ENCODE measurements at places on chromosomes 7 and 10. TPM values are rescaled to one million over a fixed set of nuclear protein-coding genes. Genes with fewer than 3 reads are reported as not detected.
A peak's percentile ranks its signal among the peaks of the same experiment; 100 is the strongest.

DNA sequence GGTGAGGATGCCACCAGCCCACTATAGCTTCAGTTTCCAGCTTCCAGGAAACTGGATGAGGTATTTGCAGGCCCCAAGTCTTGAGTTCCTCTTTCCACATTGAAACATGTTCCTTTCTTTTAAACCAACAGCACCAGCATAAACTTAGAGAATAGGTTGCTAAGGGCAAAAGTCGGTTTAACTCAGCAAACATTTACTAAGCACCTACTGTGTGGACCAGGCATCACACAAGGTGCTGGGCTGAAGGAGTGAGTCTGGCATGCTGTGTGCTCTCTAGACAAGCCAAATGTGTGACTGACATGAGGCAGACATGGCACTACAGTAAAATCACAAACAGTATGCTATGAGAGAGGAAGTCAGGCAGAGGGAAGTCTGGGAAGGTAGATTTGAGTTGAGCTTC, 11.0 kb upstream of the RASSF4 start:
- no peak for DNase-seq

DNA sequence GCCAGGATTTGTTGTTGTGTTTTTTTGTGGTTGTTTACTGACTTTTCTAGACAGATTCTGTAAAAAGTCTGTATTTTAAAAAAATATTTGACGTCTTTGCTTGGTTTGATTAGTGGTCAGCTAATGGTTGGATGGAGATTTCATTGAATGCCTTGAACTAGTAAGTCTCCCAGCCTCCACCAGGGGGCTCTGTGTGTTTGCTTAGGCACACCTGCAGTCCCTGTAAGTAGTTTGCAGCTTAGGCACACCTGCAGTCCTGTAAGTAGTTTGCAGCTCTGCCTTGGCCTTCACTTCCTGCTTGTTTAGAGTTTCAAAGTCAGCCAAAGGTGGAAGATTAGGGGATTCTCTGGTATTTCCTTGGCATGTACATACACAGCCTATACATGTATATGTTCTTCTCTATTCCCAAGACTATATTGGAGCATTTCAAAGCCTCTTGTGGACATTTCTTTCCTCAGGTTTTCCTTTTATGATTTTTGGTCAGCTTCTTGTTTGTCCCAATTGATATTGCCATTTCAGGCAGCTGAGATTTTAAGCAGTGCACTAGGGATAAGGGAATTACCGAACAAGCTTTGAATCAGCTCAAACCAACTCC, 101.6 kb downstream of the CCSER2 start:
- peak; percentile 79 for DNase-seq

DNA sequence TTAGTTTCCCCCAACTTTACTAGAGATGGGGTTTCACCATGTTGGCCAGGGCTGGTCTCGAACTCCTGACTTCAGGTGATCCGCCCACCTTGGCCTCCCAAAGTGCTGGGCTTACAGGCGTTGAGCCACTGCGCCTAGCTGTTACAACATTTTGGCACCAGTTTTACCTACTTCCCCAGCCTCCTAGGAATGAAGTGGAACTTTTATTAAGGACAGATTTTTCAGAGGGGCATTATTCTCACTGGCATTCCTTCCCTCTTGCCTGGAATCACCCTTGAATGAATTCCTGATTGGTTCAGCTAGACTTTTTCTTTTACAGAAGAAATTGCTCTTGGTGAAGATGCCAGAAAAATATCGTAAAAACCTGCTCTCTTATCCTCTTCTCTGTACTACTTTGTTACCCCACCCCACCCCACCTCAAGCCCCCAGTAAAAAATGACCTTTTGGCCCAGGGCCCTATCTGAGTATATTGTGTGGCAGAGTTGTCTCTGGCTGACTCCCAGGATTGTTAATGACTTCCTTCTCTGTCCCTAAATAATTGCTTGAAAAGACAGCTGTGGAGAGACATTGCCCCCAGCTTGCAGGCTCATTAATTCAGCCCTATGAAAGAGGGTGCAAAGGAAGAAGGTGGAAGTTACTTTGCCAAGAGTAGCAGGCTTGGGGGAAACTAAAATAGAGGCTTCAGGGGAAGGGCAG, 189.6 kb downstream of the AUTS2 start:
- no peak for DNase-seq

Gene HTRA1
- total RNA-seq = 0.70 TPM

Gene DMBT1
- not detected for total RNA-seq

Gene LIPJ
- total RNA-seq = not detected

Gene TMEM229A
- 0.88 TPM for total RNA-seq

Gene ELMO1
- 1.1 TPM for total RNA-seq
